GM12864 (cell line): ENCODE measurements at places on chromosomes 12 and 14.

GRCh38 chr12:79587368-79587767, 103.4 kb downstream of the PAWR start:
- DNase-seq = no peak

GRCh38 chr12:95528431-95528830, 22.8 kb downstream of the USP44 start:
- DNase-seq = no peak

DNA sequence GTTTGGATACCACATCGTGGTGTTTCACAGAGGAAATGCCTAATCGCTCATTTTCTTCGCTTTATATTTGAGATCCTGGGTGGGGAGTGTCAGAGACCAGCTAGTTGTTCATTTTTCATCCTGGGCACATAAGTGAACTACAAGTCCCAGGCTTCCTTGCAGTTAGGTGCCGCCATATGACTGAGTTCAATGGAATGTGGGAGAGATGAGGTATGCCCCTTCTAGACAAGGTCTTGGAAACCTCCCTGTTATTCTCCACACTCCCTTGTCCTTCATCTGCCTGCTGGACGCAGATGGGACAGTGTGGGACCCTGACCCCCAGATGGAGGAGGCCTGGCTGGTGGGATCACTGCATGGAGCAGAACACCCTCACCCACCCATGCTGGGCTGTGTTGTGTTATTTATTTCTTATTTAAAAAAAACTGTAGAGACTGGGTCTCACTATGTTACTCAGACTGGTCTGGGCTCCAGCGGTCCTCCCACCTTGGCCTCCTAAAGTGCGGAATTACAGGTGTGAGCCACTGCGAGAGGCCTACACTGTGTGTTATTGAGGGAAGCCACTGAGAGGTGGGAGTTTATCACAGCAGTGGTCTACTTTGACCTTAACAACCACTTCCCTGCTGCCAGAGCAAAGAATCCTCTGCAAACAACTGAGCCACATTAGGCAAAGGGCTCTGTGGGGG, 42.9 kb upstream of the VRK1 start:
- no peak for DNase-seq

DNA sequence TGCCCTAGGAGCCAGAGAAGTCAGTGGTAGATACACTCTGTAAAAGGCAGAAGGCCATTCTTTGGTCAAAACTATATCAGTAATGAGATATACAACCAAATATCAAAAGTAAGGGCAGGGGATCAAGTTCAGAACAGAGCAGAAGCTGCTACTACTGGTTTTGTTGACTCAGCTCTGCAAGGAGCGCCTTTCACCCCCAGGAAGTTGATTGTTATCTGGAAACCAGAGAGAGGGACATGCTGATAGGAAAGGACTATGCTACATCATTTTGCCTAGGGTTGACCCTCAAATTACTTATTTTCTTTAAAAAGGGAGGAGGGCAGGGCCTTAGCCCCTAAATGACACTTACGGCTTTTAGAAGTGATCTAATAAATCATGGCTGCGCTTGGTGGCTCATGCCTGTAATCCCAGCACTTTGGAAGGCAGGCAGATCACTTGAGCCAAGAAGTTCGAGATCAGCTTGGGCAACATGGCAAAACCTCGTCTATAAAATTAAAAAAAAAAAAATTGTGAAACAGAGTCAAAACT, 194.0 kb downstream of the KLHL28 start:
- no peak for DNase-seq

- no peak for DNase-seq
Measured at GRCh38 chr14:104350463-104351185, 212.2 kb downstream of the KIF26A start.

DNA sequence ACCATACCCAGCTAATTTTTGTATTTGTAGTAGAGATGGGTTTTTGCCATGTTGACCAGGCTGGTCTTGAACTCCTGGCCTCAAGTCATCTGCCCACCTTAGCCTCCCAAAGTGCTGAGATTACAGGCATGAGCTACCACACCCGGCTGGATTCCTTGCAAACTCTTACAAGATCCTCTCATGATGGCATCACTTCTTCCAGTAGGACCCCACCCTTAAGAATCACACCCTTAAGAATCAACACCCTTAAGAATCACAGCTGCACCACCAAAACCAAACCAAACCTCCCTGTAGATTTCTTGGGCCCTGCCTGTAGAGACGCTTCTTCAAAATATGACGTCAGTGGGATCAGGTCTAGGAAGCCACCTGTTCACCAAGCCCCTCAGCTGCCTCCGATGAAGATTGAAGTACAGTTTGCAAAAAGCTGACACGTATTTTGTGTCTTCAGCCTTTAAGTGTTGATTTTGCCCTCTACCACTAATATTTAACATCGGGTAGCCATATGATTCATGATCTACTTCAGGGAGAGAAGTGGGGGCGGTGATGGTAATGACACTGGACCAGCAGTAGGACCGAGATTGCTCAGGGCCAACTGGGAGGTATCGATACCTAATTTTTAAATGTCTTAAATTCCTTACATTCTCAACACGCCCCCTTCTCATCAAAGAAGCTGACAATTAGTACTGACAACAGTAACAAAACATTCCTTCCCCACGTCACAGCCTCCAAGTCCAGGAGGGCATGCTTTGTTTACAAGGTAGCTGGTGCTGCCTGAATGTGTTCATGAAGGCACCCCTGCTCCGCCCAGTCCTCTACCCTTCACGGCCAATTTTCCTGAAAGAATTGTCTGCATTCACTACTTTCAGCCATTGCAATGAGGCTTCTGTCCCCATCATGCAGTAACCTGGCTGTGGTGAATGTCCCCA, 57.2 kb downstream of the ESRRB start:
- DNase-seq = no peak

- DNase-seq = no peak
Measured at GRCh38 chr12:66837311-66837627, 158.4 kb upstream of the GRIP1 start.

- no peak for DNase-seq
Measured at GRCh38 chr12:5624486-5625272, 192.8 kb downstream of the NTF3 start.

GRCh38 chr14:97874394-97874793, 1077.2 kb downstream of the VRK1 start:
- no peak for DNase-seq

GRCh38 chr12:15558915-15559528, 230.2 kb downstream of the EPS8 start:
- no peak for DNase-seq

DNA sequence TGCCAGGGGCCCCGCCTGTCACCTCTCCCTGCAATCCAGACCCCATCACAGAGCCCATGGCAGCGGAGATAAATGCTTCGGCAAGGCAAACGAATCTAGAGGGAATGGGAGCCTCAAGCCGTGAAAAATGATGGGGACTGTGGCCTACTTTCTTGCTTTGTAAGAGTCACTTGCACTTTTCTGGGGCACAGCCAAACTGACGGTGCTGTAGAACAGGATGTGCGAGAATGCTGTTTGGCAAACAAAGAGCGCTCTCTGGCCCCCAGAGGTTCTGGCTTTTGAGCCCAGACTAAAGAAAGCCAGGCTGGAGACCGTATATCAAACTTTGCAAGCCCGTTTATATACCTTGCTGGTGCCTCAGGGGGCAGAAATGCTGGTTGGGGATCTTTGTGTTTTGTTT, 108.7 kb downstream of the CACNA1C start:
- DNase-seq = no peak

DNA sequence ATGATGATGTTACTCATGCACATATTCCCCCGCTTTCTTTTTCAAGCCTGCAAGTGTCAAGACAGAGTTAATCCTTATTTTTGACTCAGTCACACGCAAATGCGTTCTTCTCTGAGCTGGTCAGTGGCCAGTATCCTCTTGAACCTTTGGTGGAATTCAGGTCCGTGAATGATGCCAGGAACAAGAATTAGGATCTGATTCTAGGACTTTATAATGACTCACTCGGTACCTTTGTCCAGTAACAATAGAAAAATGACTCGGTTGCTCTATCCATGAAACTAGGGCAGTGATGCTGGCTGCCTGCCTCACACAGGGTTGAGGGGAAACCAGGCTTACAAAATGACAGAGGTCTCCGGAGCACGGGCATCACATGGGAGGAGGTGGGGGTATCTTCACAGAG, 185.8 kb upstream of the NUDT4 start:
- DNase-seq = no peak

DNA sequence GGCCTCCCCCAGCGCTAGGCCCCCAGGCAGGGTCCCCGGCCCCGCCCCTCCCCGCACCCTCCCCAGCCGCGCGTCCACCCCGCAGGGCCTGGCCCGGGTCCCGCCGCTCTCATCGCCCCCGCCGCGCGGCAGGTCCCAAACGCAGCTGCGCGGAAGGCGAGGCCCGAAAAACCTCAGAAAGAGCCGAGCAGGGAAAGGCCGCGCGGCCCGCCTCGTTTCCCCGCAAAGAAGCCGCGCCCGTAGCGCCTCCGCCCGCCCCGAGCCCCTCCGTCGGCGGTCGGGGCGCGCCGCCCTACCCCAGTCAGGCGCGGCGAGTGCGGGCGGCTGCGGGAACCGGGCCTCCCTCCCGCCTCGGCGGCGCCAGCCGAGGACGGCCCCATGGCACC, 324 bp downstream of the POLE start:
- no peak for DNase-seq

- DNase-seq = no peak
Measured at GRCh38 chr12:104785886-104786285, 172.2 kb downstream of the SLC41A2 start.

DNA sequence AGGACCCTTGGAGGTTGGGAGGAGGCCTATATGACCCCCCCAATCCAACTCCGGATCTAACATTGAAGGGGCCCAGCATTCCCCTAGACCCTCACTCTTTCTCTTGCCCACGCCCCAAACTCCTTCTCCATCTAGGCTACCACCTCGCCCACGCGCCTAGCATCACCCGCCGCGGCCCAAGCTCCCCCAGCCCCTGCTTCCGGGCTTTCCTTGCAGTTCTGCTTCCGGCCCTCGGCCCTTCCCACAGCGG, 445 bp downstream of the CERS5 start:
- DNase-seq = no peak

GRCh38 chr14:93804654-93805053, 16.4 kb upstream of the PRIMA1 start:
- DNase-seq = no peak

DNA sequence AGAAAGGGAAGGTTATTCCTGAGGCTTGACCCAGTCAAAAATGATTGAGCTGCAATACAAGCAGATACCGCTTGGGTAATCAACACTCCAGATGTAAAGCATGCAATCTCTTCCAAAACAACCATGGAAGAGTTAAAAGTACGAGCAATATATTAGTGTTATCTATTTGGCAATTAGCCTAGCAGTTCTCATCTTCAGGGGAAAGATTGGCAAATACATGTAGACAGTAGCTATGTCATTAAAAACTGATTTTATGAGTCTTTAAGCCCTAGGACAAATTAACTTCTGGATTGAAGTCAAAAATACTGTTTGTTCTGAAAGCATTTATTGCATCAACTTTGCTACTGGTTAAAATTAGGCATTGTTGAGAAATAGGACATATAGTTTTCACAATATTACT, 9.3 kb upstream of the GYS2 start:
- DNase-seq = no peak

DNA sequence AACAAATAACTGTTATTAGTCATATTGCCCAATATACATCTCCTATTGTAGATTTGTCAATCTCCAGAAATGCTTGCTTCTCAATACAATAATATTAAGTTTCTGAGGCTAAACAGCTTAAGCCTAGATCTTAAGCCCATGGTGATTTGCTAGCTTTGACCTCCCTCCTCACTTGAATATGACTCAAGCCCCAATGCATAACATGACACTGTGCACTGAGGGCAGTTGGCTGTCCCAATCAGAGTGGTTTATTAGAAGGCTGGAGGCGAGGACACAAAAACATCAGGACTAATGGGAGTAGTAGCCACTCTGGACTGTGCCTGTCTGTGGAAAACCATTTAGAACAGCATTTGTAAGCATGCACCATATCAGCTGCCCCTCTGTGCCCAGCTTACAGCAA, 81.1 kb upstream of the GTF2A1 start:
- no peak for DNase-seq

DNA sequence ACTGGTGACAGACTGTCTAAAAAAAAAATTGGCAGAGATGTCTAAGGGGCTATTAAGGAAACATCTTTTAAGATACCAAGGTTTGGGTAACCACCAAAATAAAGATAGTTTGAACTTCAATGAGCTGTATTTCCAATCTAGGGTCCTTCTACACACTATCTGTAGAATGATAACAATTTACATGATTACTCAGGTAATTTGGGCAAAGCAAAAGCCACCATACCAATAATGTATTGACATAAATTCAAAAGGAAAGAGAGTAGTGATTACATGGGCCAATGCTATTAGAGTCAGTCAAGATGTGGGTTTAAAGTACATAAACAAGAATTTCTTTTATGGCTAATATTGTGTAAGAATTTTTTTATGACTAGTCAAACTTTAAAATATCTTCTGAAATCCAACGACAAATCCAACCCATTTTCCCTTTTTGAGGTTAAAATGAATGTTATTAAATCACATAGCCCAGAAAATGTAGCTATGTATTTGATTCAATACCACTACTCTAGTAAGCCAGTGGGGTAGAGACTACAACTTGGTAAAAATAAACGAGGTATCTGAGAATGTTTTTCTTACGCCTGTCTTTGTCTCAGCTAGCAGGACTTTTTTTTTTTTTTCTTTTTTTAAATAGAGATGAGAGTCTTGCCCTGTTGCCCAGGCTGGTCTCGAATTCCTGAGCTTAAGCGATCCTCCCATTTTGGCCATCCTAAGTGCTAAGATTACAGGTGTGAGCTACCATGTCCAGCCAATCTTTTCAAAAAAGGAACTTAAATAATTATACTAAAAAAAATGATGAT, 10.4 kb downstream of the PNN start:
- no peak for DNase-seq

GRCh38 chr14:64501411-64502171, 2.0 kb downstream of the ZBTB25 start:
- DNase-seq = no peak

GRCh38 chr12:11693601-11694000, 44.1 kb downstream of the ETV6 start:
- no peak for DNase-seq

DNA sequence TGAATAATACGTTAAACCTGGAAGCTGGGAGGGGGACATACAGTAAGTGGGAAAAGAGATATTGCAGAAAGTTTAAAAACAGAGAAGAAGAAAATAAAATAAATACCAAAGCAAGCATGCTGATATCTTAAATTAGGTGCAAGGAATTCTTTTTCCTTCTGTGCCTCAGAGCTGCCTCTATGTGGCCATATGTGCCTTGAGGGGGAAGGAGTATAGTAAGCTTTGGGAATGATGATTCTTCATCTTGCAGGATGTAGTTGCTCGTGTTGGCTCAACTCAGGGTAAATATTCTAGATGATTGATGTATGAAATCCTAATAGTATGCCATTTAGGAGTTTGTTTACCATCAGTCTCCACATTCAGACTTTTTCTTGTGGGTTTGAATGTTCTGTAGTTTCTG, 251.4 kb downstream of the RGS6 start:
- DNase-seq = no peak

DNA sequence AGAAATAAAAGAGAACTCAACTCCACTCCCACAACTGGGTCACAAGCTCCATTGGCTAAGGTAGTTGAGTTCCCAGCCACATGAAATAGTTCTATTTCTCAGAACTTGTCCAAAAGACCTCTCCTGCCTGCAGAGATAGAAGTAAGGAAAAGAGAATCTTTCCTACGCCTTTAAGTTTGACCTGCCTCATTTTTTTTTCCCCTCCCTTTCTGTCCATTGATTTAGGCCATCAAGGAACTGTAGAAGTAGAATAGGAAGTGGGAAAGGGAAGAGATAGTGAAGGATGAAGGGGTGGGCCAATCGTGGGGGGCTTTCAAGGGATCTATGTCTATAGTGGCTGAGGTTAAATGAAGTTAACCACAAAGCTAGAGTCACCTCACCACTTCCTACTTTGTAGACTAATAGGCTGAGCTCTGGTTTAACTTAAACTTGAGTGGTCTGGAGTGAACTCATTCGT, 13.9 kb upstream of the NUDT4 start:
- no peak for DNase-seq
